ENCODE measurements at places on chromosomes 11 and 22. TPM values are rescaled to one million over a fixed set of nuclear protein-coding genes. Genes with fewer than 3 reads are reported as not detected.

- DNase-seq: no peak
These were observed 70.8 kb downstream of the RNF169 start for GRCh38 chr11:74819400-74819799.

DNA sequence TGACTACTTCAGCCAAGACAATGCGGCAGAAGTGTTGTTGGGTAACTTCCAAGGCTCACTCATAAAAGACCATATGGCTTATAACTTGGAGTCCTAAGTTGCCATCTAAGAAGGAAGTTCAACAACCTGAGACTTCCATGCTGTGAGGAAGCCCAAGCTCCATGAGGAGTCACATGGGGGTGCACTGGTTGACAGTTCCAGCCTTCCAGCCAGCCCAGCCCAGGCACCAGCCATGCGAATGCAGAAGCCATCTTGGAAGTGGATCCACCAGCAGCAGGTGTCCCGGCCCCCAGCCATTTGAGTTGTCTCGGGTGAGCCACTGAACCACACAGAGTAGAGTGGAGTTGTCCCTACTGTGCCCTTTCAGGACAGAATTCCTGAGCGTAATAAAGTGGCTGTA is 32.8 kb upstream of the WNT7B start:
- no peak for DNase-seq

DNA sequence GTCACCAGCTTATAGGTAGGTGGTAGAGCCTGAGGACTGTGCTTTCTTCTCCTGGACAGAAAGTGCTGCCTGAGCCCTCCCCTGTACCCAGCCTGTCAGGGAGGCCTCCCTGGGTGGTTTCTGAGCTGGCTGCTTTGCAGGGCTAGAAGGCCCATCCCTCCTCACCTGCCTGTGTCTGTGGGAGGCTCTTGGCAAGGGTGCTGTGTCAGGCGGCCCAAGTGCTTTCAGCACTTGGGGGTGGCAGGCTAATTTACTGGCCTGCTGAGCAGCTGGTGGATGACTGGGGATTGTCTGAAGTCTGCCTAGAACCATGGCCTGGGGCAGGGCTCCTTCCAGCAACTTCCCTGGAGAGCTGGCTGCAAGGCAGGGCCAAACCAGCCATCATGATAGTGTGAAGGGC is 139.0 kb upstream of the NAV2 start:
- no peak for DNase-seq

The YPEL4 gene
- not detected for total RNA-seq

The IRF7 gene
- total RNA-seq: 104 TPM

The CSRP3 gene
- total RNA-seq: not detected

The ATM gene
- total RNA-seq: 36.4 TPM
